ENCODE measurements at places on chromosomes 4 and X. TPM values are rescaled to one million over a fixed set of nuclear protein-coding genes. Genes with fewer than 3 reads are reported as not detected.

ZNF275 gene
- total RNA-seq: 6.3 TPM

COX7B2 gene
- total RNA-seq: not detected

NXF3 gene
- total RNA-seq: 0.10 TPM

DCLK2 gene
- total RNA-seq: 6.5 TPM

SPARCL1 gene
- total RNA-seq: 0.12 TPM

UCHL1 gene
- total RNA-seq: 3,870 TPM

RASSF6 gene
- total RNA-seq: not detected

ADGRG4 gene
- total RNA-seq: not detected

SULT1B1 gene
- total RNA-seq: 1.8 TPM

GSTCD gene
- 11.2 TPM for total RNA-seq

ADAM29 gene
- total RNA-seq: not detected
